ENCODE measurements at places on chromosomes 3 and 15.

DNA sequence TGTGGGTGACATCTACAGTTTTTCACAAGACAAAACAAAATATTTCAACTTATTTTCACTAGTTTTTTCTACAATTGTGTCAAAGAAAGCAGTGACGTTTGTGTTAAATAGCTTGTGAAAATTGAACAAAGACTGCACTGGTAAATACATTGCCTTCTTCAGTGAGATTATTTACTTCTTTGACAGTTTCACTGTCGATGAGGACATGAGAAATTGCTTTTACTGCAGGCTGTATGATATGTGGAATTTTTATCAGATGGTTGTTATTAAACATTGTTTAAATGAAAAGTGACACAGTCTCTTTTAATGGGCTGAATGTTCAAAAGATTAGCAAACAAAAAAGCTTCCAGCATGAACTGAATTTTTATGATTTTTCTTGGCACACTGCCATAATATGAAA, 773.9 kb upstream of the CADM2 start:
- DNase-seq, result no peak

DNA sequence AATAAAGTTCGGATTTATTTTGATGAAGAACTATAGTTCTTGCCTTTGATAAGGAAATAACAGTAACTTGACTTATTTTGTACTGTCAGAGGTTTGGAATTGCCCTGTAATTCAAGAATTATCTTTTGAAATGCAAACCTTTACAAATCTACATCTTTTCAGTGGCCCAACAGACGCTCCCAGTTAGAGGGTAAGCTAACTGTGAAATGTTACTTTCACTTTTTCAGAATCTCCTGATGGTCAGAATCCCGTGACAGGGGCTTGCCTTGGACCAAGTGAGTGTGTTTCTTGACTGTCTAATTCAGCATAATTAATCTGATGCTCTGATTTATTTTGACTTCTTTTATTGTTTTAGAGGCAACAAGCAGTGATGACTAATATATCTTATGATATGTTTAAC, 262.5 kb downstream of the PLOD2 start:
- DNase-seq, result no peak

DNA sequence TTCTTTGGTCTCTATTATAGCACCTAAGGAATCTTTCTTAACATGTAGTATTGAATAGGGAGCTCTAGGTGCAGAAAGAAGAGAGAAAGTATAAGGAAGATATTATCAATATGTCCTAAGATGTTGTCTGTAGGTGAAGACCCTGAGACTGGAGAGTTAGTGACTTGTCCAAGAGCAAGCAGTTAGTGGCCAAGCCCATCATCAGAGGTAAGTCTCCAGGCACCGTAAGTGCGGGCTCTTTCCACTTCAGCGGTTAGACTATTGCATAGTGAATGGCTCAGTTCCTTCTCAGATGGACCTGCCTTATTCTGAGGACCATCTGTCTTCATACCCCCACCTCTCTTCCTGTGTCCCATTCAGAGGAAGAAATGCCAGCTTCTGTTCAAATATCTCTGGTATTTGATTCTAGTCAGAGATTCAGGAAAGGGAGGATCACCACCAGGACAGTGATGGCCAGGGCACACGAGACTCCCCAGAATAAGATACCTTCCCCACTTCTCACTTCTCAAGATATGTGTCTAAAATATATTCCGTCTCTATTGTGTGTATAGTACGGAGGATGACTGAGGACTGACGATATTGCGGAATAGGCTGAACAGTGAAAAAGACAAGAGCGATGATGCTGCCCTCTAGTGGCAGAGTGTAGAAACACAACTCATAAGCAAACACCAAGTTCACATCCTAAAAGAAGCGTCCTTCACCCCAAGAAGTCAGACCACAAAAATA, 19.1 kb upstream of the ADGRG7 start:
- DNase-seq, result peak; percentile 68

DNA sequence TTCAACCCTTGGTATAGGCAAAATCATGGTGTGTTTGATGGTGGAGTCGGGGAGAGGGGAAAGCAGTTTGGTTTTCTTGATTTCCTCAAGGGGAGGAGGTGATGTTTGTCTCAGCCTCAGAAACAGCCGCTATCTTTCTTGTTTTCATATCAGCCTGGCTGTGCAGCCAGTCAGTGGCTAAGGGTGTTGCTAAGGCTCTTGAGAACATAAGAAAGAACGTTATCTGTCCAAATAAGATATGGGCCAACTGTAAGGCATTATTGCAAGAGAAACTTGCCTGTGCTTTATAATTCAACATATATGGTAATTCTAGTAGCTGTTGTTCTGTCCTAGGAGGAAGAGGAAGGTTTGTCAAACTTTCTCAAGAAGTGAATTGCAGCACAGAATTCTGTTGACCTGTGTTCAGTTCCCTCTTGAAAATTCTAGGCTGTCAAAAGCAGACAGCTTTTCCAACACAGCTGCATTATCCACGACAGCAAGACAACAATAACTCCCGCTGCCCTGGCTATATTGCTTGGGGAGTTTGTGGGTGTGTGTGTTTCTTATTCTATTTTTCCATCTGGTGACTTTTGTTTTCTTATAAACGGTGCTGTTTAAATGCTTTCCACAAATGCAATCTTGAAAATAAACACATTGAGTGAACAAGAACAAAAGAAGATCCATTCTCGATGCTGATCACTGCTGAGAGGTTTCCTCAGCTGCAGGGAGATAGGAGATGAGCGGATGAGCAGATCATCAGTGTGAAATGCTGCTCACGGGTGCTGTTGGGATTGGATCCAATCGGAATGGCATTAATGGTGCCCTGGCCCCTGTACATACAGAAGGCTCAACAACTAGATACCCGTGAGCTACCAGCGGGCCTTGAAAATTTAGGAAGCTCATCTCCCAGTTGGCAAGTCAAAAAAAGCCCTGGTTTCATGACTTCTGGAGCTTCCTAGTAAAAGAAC, 90.8 kb upstream of the TNFAIP8L3 start:
- DNase-seq, result no peak

GRCh38 chr3:144142151-144142840, 170.7 kb downstream of the DIPK2A start:
- DNase-seq, result no peak

GRCh38 chr3:149751551-149751950, 738 bp downstream of the COMMD2 start:
- DNase-seq, result no peak

DNA sequence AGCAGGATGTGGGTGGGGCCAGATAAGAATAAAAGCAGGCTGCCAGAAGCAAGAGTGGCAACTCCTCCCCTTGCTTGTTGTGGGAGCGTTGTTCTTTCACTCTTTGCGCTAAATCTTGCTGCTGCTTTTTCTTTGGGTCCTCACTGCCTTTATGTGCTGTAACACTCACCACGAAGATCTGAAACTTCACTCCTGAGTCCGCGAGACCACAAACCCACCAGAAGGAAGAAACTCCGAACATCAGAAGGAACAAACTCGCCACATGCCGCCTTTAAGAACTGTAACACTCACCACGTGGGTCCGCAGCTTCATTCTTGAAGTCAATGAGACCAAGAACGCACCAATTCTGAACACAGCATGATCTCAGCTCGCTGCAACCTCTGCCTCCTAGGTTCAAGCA, 72.9 kb downstream of the IL12A start:
- DNase-seq, result no peak

GRCh38 chr3:135503760-135504686, 461.5 kb upstream of the PPP2R3A start:
- DNase-seq, result peak; percentile 13

DNA sequence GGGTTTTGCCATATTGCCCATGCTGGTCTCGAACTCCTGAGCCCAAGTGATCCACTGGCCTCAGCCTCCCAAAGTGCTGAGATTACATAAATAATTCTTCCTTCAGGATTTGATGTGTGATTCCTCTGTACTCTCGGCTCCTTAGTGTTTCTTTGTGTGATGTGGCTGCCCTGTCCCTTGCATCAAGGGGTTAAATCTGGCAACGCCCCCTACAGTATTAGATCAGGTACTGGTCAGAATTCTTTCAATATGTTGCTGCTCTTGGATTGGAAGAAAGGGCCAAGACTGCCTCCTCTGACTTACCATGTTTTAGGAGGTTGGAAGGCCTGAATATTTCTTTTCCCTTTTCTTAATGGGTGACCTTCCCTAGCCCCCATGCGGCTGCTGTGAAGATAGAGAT, 390.6 kb upstream of the WNT5A start:
- no peak for DNase-seq

Data from GM12878 (cell line).